Activated T-helper 2 cell treated with anti-CD3 and anti-CD28 coated beads, Interferon-gamma antibody, Interleukin-2, Interleukin-4, amounts not matched to agents 10 μg/mL and 5 μg/mL and 100 μg/mL, durations not matched to agents 14 hours and 24 hours and 36 hours (primary cell): ENCODE measurements at places on chromosomes 2 and 18. TPM values are rescaled to one million over a fixed set of nuclear protein-coding genes. Genes with fewer than 3 reads are reported as not detected.

HS1BP3 gene
- 11.5 and 11.9 TPM in 2 replicates for total RNA-seq

HAAO gene
- 5.1 and 5.8 TPM in 2 replicates for total RNA-seq

ARID5A gene
- total RNA-seq, result 164 and 170 TPM in 2 replicates

AGAP1 gene
- 1.8 and 2.2 TPM in 2 replicates for total RNA-seq

GMCL1 gene
- total RNA-seq, result 29.2 and 29.3 TPM in 2 replicates

CFC1 gene
- not detected in 2 replicates for total RNA-seq

SPC25 gene
- total RNA-seq, result 18.4 and 18.5 TPM in 2 replicates

- no peak overlapping the region for H3K27ac ChIP-seq
- no peaks in the 10 kb centered on the region for H3K4me1 ChIP-seq
- no peak for DNase-seq
Measured at GRCh38 chr2:224657349-224657748, 58.8 kb downstream of the CCDC195 start.

DNA sequence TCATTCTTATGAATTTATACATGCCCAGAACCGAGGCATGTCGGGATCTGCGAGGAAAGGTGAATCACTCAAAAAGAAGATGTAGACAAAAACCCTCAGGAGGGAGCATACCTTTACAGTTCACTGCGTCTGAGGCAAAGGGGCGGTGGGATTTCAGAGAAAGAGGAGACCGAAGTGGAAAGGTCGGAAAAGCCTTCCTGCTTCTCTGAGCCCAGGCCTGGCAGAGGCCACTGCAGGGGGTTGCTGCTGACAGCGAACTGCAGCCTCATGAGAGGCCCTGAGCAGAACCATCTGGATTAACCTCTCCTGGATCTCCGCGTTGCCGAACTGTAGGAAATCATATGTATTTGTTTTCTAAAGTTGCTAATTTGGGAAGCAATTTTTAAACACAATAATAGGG lies 713.1 kb upstream of the SOX11 start:
- H3K36me3 ChIP-seq, result no peaks in the 10 kb centered on the region
- no peaks in the 10 kb centered on the region for H3K27me3 ChIP-seq
- H3K4me3 ChIP-seq, result no peak overlapping the region
- DNase-seq, result no peak
- no peaks in the 10 kb centered on the region for H3K4me1 ChIP-seq

- H3K27me3 ChIP-seq, result no peaks in the 10 kb centered on the region
- no peak overlapping the region for H3K4me3 ChIP-seq
- no peak overlapping the region for H3K27ac ChIP-seq
- DNase-seq, result no peak
- no peaks in the 10 kb centered on the region for H3K36me3 ChIP-seq
- no peaks in the 10 kb centered on the region for H3K4me1 ChIP-seq
Measured at GRCh38 chr18:60555625-60556024, 183.1 kb upstream of the MC4R start.

DNA sequence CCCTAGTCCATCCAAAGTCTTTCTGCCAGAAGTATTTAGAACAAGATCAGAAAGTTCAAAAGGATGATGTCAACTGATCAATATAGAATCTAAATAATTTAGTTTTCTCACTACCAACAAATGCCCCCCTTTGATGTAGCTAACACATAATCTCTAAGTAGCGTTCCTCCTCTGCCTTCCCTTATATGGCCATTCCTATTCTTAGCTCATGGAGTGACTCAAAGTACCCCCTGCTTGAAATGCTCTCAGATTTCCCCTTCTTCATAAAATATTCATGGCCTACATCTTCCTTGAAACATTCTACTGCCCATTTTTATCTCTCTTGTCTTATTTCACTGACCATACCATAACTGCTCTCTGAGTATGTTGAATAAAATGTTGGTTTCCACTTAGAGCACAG lies 151.5 kb downstream of the UPP2 start:
- no peak overlapping the region for H3K27ac ChIP-seq
- no peak for DNase-seq
- no peaks in the 10 kb centered on the region for H3K36me3 ChIP-seq
- no peaks in the 10 kb centered on the region for H3K4me1 ChIP-seq
- peaks cover 3% of the 10 kb centered on the region for H3K27me3 ChIP-seq

DNA sequence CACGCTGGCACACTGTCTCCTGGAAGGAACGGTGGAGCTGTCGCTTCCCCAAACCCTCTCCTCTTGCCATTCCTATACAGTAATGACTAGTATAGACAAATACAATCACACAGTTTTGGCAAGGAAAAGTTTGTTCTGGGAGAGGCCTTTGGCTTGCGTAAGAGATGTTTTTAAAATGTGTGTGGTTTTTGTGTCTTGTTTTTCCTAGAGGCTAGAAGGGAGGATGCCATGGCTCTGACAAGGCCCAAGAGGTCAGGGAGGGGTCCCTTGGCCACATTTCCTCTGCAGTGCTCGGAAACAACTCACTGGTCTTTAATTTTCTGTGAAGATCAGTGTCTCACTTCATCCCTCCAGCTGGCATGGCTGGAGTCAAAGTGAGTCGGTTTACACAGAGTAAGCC lies 195.9 kb downstream of the SH3RF3 start:
- H3K4me1 ChIP-seq, result peaks cover 6% of the 10 kb centered on the region
- no peak for DNase-seq
- peaks cover 39% of the 10 kb centered on the region for H3K27me3 ChIP-seq
- H3K36me3 ChIP-seq, result no peaks in the 10 kb centered on the region
- H3K27ac ChIP-seq, result no peak overlapping the region

- H3K27me3 ChIP-seq, result no peaks in the 10 kb centered on the region
- no peaks in the 10 kb centered on the region for H3K4me1 ChIP-seq
- no peak for DNase-seq
- no peak overlapping the region for H3K4me3 ChIP-seq
Measured at GRCh38 chr2:120964819-120965218, 229.2 kb downstream of the GLI2 start.

GRCh38 chr18:6785001-6785400 lies 55.5 kb downstream of the ARHGAP28 start:
- H3K4me1 ChIP-seq, result no peaks in the 10 kb centered on the region
- no peaks in the 10 kb centered on the region for H3K36me3 ChIP-seq
- DNase-seq, result no peak
- no peaks in the 10 kb centered on the region for H3K27me3 ChIP-seq
- no peak overlapping the region for H3K27ac ChIP-seq

DNA sequence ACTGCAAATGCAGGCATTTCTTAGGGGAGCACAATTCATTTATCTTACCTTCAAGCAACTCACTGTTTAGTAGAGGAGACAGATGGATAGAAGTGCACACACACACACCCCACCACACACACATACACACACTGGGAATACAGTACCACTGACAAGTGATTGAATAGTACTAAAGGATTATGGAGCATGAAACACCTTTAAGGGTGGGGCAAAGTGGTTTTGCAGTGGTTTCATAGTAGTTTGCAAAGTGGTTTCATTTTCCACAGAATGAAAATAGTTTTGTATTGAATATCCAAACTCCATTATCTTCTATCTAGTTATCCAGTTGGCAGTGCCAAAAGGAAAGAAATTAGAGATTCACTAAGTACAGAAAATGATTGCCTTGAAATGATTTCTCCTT lies 18.9 kb downstream of the KIF5C start:
- no peak overlapping the region for H3K27ac ChIP-seq
- peaks cover 8% of the 10 kb centered on the region for H3K27me3 ChIP-seq
- peaks cover 11% of the 10 kb centered on the region for H3K4me1 ChIP-seq
- H3K36me3 ChIP-seq, result peaks cover 20% of the 10 kb centered on the region
- H3K4me3 ChIP-seq, result no peak overlapping the region
- DNase-seq, result no peak

DNA sequence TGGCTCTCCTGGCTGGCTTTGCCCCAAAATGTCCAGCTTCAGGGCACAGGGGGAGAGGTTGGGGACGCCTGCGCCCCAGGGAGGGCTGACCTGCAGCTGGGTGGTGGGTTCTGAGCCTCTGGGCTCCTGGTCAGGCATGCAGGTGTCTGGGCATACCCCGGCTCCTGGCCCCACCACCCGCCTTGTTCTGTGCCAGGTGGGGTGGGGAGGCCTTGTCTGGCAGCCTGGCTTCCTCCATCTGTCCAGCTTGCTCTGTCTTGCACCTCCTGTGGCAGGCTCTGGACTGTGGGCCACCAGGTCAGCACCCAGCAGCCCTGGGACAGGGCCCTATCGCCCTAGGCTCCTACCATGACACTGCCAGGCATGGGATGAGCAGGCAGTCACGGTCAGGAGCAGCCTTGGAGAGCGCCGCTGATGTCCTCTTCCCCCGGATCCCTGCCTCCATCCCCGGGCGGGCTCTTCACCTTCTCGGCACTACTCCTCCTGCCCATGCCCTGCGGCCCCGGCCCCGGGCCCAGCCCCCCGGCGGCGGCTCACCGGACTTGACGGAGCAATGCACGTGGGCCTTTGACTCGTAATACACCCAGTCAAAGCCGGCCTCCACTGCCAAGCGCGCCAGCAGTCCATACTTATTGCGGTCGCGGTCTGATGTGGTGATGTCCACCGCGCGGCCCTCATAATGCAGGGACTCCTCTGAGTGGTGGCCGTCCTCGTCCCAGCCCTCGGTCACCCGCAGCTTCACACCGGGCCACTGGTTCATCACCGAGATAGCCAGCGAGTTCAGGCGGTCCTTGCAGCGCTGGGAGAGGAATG lies 3.6 kb downstream of the IHH start:
- H3K4me1 ChIP-seq, result peaks cover 4% of the 10 kb centered on the region
- no peak overlapping the region for H3K27ac ChIP-seq
- H3K4me3 ChIP-seq, result no peak overlapping the region
- H3K27me3 ChIP-seq, result peaks cover 42% of the 10 kb centered on the region
- H3K36me3 ChIP-seq, result no peaks in the 10 kb centered on the region

- H3K4me1 ChIP-seq, result no peaks in the 10 kb centered on the region
- H3K27ac ChIP-seq, result no peak overlapping the region
- H3K4me3 ChIP-seq, result no peak overlapping the region
- no peak for DNase-seq
Measured at GRCh38 chr2:40072442-40073232, 293.6 kb upstream of the THUMPD2 start.

DNA sequence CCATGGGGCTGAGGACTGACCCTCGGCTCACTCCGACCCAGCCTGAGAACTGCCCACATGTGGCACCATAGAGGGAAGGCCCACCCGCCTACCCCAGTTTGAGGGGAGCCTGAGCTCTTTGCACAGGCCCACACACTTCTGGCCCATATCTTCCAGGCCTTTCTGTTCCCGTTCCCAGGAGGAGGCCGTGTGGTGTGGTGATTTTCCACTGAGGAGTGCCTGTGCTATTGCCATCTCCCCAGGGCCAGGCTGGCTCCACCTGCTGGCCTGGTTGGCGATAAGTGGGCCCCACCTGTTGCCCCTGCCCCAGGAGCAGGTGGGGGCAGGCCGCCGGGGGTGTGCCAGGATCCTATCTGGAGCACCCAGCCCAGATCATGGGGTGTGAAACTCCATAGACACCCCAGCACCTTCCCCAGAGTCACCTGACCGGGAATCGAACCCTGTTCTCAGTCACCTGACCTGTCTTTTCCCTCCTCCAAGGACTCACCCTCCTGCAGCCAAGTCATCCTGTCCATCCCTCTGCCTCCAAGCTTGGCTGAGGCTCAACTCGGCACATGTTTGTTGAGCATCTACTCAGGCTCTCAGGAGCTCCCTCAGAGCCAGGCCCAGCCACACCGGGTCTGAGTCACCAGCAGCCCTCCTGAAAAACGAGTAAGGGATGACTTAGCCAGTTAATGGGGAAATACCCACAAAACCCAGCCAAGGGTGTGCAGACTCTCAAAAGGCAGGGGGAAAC lies 120.1 kb downstream of the CYP26B1 start:
- H3K27me3 ChIP-seq, result no peaks in the 10 kb centered on the region
- DNase-seq, result no peak
- H3K27ac ChIP-seq, result no peak overlapping the region
- no peaks in the 10 kb centered on the region for H3K36me3 ChIP-seq
- no peak overlapping the region for H3K4me3 ChIP-seq
- no peaks in the 10 kb centered on the region for H3K4me1 ChIP-seq

DNA sequence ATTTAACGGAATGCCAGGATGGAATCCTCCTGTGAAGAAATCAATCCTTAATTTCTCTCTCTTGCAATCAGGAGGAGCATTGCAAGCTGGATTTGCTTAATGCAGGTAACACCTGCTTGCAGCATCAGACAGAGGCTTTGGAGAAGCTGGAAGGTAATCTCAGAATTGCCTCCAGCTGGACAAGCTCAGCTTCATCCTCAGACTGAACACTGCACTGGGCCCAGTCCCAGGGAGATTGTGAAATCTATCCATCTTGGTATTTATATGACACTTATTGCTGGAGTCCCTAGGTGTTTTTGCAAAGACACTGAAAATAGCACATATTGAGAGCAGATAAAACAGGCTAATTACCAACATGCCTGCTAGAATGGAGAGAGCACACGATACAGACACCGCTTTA lies 179.4 kb upstream of the SESTD1 start:
- no peak for DNase-seq
- no peak overlapping the region for H3K27ac ChIP-seq
- no peaks in the 10 kb centered on the region for H3K4me1 ChIP-seq
- peaks cover 15% of the 10 kb centered on the region for H3K27me3 ChIP-seq
- H3K4me3 ChIP-seq, result no peak overlapping the region
- no peaks in the 10 kb centered on the region for H3K36me3 ChIP-seq

DNA sequence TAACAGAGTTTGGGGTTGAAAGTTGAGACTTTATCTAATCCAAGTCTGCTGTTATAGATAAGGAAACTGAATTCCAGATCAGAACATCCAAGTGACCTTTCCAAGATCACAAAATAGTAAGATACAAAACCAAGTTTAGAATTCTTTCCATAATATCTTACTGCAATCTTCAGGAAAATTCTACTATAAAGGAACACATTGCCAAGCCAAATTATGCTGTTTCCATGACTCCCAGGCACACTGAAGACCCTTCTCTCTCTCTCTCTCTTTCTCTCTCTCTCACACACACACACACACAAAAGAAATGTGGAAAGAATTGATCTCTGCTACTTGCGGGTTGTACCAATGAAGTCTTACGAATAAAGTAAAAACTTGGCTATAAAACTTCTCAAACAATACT lies 398.4 kb downstream of the METTL4 start:
- DNase-seq, result no peak
- H3K4me3 ChIP-seq, result no peak overlapping the region
- no peaks in the 10 kb centered on the region for H3K36me3 ChIP-seq
- H3K27ac ChIP-seq, result no peak overlapping the region

- peaks cover 12% of the 10 kb centered on the region for H3K36me3 ChIP-seq
- no peak overlapping the region for H3K4me3 ChIP-seq
- peaks cover 3% of the 10 kb centered on the region for H3K4me1 ChIP-seq
- no peak overlapping the region for H3K27ac ChIP-seq
- H3K27me3 ChIP-seq, result no peaks in the 10 kb centered on the region
Measured at GRCh38 chr2:202521470-202521869, 113.3 kb upstream of the FAM117B start.

GRCh38 chr2:105926960-105927678 lies 182.4 kb downstream of the NCK2 start:
- H3K4me3 ChIP-seq, result peak overlapping the region; percentile 7
- H3K4me1 ChIP-seq, result peaks cover 28% of the 10 kb centered on the region
- peaks cover 6% of the 10 kb centered on the region for H3K36me3 ChIP-seq

- peaks cover 14% of the 10 kb centered on the region for H3K36me3 ChIP-seq
- peaks cover 62% of the 10 kb centered on the region for H3K27me3 ChIP-seq
- DNase-seq, result no peak
- H3K4me1 ChIP-seq, result peaks cover 20% of the 10 kb centered on the region
- no peak overlapping the region for H3K27ac ChIP-seq
Measured at GRCh38 chr2:74515271-74515980, 1.2 kb downstream of the TLX2 start.

GRCh38 chr18:27687351-27687979 lies 489.5 kb downstream of the CDH2 start:
- no peak overlapping the region for H3K27ac ChIP-seq
- no peak overlapping the region for H3K4me3 ChIP-seq
- no peaks in the 10 kb centered on the region for H3K4me1 ChIP-seq
- no peaks in the 10 kb centered on the region for H3K36me3 ChIP-seq
- no peaks in the 10 kb centered on the region for H3K27me3 ChIP-seq
- DNase-seq, result no peak

- DNase-seq, result no peak
- H3K27ac ChIP-seq, result no peak overlapping the region
- H3K4me3 ChIP-seq, result no peak overlapping the region
- H3K27me3 ChIP-seq, result no peaks in the 10 kb centered on the region
Measured at GRCh38 chr18:22702806-22703205, 230.3 kb upstream of the RBBP8 start.
